ENCODE measurements at places on chromosomes 2 and 18.

DNA sequence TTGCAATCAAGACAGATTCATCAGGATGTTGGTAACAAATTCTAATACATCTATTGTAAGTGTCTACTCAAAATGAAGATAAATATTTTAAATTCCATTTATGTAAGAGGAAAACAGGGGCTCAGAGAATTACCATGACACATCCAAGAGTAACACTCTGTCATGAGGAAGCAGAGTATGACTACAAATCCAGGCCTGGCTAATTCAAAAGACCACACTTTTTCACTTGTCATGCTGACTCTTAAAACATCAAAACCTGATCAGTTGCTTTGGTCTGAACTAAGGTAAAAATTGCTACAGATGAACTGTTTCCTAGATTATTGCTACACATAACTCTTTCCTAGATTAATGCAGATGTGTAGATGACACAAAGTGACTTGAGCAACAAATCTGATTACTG is 880.6 kb downstream of the TSN start:
- no peak for DNase-seq

GRCh38 chr2:101127319-101128056 is 23.7 kb downstream of the TBC1D8 start:
- DNase-seq, result no peak

DNA sequence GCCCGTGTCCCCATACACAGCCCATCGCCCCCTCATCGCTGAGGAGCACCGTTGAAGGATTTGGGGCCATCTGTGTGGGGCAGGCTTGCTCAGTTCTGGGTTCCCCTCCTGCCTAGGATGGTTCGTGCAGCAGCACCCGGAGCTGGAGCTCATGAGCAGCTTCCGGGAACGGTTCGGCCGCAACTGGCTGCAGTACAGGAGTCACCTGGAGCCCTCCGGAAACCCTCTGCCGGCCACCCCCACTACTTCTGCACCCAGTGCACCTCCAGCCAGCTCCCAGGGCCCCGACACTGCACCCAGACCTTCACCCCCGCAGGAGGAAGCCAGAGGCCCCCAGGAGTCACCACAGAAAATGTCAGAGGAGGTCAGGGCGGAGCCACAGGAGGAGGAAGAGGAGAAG is 10.3 kb downstream of the STK11IP start:
- DNase-seq, result no peak

DNA sequence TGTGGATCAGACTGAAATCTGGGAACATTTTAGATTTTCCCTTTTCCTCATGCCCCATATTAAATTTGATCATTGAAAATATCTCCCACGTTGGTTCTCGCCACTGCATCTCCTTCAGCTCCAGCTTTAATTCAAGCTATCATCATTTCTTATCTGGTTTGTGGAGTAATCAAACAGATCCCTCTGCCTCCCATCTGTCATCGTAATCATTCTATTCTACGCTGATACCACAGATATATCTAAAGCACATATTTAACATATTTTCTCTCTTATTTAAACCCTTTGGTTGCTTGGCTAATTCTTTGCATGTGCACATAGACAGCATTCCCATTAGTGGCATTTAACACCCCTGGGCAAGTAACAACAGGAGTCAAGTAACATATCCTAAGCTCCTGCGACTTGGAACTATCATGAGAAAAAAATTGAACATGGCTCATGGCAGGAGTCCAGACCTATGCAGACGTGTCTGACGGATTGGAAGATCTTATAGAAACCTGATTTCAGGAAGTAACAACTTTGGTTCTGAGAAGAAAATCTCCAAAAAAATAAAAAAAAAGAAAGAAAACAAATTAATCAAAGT is 158.8 kb upstream of the KYNU start:
- no peak for DNase-seq

DNA sequence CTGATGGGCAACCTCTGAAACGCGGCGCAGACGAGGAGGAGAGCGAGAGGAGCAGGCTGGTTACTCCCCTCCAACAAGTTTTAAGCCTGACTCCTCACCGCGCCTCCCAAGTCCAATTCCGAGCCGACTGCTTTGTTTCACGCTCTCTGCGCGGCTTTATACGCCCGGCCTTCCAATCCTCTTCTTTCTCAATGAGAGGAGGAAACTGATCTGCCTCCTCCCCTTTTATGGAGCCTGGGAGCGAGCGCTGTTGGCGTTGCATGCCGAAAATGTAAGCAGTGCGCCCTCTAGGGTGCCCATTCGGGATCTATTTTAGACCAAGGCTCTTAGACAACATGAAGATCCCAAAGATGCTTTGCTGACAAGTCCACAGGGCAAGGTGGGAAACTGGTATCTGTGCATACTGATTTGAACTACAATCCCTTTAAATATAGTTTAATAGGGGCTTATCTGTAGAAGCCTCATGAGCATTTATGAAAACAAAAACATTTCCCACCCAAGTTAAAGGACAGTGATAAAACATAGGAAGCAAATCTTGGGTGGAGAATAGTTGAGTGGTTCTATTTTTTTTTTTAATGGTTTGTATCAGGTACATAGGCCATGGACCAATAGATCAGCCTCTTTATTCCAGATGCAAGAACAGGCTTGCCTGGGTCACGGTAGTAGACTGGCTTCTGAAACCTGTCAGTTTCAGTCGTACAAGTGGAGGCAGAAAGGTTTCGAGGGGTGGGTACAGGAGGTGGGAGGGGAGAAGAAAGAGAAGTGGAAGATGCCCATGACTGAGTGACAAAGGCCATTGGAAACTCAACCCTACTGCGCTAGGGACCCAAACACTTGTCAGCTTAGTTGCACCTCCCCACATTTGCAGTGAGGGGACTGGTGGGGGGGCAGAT is at the start of gene RND3:
Gene RND3 (minus strand): TSS at position 131 of the 893 bp plus-strand sequence. CDS start 250 bp downstream, outside the sequence.
- peak; percentile 4 for DNase-seq

- DNase-seq, result peak; percentile 6
Measured at GRCh38 chr2:205781244-205781931, 99.1 kb downstream of the NRP2 start.

- DNase-seq, result no peak
Measured at GRCh38 chr2:56565143-56565542, 381.4 kb downstream of the CCDC85A start.

DNA sequence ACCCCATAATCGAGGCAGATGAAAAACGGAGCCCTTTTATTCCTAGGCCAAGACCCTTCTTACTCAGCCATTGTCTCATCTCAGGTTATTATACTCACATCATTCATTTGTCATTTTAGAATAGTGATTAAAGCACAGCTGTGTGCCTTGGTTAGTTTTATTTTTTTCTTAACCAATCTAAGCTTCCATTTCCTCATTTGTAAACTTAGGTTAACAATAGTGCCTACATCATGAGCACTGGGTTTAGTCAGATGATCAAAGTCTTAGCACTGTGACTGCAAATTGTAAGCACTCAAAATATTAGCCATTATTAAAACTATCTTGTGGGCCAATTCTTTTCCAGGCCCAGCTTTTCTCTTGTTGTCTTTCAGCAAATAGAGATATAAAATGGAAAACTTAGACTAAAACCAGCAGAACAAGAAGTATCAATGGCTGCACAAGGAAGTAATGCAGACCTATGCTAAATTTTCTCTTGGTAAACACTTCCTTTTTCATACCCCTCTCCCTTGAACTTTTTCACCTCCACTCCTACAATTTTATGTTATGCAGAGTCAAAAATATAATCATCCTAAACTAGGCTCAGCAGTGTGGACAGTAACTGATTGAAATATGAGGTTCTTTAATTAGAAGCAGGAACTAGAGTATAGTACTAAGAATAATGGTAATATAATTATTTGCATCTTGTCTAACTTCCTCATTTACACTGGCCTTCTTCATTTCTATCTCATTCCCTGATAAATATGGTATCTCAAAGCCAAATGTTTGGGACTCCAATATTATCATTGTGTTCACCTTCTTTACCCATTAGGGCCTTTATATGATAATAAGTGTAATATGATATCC is 21.5 kb upstream of the GALNT3 start:
- no peak for DNase-seq

DNA sequence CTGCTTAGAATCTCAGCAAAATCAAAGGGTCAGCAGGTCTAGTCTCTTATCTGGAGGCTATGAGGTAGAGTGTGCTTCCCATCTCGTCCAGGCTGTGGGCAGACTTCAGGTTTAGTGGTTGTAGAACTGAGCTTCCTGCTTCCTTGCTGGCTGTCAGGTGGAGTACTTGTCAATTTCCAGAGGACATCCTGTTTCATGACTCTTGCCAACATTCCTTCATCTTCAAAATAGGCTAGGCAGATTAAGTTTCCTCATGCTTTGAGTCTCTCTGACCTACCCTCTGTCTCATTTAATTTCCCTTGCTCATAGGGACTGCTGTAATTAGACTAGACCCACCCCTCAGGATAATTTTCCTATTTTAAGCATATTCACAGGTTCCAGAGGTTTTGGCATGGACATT is 562.6 kb downstream of the SPAG16 start:
- DNase-seq, result no peak

GRCh38 chr2:176443946-176444345 is 174.7 kb downstream of the MTX2 start:
- DNase-seq, result no peak

DNA sequence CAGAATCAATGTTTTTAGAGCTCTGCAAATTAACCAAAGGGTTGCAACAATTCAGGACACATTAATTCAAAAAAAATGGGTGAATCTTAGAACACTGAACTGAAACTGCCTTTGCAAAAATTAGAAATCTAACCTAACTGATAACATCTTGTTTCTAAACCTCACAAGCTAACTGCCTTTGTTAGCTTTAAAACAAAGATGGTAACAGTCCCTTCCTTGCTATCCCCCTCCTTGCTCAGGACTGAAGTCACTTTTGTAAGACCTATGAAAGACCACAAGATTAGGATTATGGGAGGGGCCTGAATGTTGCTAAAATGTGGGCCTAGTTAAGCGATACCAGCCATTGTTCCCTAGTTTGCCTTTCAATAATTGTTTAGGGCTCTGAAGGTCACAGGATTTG is 44.9 kb upstream of the LONRF2 start:
- no peak for DNase-seq

DNA sequence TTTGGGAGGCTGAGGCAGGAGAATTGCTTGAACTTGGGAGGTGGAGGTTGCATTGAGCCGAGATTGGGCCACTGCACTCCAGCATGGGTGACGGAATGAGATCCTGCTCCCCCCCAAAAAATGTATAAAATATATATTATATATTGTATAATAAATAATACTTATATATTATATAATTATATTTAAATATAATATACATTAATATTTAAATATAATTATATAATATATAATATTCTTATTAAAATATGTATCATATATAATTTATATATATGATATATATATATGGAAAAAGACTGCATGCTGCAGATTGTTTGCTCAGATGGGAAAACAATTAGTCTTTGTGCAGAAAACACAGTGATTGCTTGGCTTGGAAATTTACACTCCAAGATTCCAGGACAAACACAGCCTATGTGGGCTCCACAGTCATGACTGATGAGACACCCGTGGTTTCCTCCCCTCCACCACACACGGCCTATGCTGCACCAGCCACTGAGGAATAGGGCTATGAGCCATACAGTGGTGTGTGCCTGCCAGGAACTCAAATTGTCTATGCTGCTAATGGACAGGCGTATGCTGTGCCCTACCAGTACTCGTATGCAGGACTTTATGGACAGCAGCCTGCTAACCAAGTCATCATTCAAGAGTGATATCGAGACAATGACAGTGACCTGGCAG is 30.0 kb downstream of the PMAIP1 start:
- DNase-seq, result no peak

- peak; percentile 49 for DNase-seq
Measured at GRCh38 chr2:74131901-74132300, 15.8 kb downstream of the BOLA3 start.

- no peak for DNase-seq
Measured at GRCh38 chr2:28287256-28287915, 105.3 kb upstream of the FOSL2 start.

GRCh38 chr2:238169048-238169707 is 10.4 kb downstream of the ERFE start:
- peak; percentile 94 for DNase-seq

DNA sequence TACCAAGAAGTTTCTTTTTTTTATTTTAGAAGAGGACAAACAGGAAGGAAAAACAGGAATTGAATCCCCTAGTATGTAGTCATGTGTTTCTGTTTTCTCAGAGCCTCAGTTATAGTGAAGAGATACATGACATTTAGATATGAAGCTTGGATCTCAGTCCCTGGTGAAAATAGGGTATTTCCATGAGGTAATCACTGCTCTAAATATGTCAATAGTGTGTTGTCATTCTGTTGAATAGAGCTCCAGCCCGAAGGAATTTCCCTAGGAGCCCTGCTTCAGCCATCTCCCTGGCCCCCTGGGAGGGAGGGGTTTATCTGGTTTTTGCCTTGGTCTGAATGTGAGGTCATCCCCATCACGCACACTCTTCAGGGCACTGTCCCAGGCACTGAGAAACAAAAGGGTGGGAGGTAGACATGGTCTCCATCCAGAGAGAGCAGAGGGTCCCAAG is 47.1 kb upstream of the REL start:
- DNase-seq, result no peak

DNA sequence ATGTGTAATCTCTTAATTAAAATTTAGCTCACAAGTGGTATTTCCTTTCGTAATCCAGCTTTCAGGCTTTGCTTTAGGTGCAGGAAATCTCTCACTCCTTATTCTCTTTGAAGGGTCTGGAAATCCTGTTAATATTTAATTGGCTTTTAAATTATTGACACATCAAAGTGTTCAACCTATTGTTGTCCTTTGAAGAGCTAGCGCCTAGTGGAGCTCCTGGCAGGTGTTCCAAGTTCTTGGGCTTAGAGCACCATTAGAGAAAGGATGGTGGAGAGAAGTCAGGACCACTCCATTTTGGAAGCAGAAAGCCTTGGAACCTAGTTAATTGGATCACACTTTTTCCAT is 92.4 kb downstream of the CABLES1 start:
- DNase-seq, result no peak

DNA sequence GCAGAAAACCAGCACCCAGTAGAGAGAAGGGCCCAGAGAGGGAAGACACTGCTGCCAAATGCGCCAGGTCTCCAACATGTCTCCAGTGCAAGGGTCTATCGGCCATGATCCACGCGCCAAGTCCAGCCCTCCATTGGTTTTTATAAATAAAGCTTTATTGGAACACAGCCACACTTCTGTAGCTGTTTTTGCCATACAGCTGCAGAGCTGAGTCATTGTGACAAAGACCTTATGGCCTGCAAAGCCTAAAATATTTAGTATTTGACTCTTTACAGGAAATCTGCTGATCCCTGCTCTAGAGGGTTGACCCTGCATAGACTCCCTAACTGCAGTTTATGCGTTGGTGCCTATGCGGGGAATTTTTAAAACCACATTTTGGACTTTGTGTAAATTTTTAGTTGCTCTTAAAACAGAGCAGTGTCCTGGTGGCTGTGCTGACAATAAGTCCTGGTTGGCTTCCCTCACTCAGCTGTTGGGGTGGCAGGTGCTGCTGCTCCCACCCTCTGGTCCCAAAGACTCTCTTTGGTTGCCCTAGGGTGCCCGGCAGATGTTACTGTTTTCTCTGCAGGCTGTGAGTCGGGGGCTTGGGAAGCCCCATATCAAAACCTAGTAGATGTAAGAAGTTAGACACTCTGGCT is 154.9 kb downstream of the CTIF start:
- DNase-seq, result peak; percentile 21

- DNase-seq, result no peak
Measured at GRCh38 chr18:40037356-40037755, 1917.7 kb upstream of the PIK3C3 start.

- no peak for DNase-seq
Measured at GRCh38 chr18:49527631-49528327, 34.1 kb upstream of the LIPG start.

All from hematopoietic multipotent progenitor cell treated with erythropoietin and hydrocortisone succinate and interleukin-3 and kit ligand, for 15 days (in vitro differentiated cells).